ENCODE measurements at places on chromosomes 1 and 21.

- DNase-seq = no peak
Measured at GRCh38 chr1:21320410-21321108, 30.3 kb upstream of the ECE1 start.

GRCh38 chr1:42927274-42927841, 31.3 kb downstream of the SLC2A1 start:
- DNase-seq = no peak

DNA sequence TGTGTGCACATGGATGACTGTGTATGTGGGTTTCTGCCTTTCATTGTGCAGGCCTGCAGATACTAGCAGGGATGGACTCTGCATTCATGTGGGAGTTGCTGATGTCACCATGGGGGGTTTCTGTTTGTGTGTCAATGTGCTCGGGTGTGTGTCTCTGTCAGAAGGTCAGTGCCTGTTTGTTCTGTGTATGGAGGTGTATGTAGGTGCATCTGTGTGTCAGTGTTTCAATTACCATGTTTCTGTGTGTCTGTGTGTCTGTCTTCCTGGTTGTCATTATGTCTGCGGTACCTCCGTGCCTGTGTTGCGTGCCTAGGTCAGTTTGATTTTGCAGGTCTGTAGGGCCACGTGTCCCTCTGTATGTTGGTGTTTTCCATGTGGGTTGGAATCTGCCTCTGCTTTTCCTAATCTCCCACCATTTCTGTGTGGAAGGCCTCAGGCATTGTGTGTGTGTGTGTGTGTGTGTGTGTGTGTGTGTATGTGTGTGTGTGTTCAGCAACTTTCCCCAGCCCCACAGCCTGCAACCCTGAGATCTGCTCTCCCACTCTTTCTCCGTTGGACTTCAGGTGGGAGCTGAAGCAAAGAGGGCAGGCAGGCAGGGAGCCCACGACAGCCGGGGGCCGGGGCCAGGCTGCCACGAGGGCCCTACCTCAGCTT, 36.7 kb upstream of the WASF2 start:
- DNase-seq = no peak

DNA sequence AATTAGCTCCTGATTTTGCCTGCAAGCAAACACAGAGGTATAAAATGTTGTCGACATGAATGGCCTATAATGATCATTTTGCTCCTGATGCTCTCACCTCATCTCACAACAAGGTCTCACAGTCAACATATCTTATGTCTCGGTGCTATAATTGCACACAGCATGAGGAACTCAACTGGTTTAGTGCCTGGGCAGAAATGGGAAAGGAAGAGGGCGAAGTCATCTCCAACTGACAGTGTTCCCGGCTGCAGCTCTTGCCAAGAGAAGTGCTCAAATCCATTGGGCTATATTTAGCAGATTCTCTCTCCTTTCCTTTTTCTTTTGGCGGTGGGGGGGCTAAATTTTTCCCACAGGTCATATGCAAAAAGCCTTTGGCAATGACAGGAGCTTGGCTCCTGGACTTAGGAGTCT, 53.0 kb downstream of the SLC45A1 start:
- no peak for DNase-seq

DNA sequence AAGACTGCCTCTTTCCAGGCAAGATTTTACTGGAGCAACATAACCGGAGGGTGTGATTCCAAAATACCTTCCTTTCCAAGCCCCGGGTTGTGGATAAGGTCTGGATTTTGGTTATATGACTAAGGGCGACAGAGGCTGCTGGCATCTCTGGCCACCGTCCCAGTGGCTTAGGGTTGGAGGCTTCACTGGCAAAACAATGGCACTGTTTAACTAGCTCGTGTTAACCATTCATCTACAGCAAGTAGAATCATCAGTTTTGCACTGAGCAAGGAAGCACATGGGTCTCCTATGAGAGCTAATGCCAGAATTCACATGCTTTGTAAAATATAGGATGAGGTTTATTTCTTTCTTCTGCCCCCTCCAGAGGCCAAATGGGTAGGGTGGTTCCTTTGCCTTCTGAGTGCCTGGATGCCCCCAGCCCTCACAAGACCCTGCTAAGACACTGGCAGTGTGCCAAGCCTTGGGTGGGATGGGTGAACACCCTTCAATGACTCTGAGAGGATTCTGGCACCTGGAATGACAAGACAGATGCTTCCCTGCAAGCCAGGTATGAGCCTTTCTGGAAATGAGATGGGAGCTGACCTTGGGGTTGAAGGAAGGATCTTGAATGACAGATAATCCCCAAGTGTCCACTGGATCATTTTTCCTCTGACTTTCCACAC, 36.8 kb downstream of the DHCR24 start:
- DNase-seq = no peak

DNA sequence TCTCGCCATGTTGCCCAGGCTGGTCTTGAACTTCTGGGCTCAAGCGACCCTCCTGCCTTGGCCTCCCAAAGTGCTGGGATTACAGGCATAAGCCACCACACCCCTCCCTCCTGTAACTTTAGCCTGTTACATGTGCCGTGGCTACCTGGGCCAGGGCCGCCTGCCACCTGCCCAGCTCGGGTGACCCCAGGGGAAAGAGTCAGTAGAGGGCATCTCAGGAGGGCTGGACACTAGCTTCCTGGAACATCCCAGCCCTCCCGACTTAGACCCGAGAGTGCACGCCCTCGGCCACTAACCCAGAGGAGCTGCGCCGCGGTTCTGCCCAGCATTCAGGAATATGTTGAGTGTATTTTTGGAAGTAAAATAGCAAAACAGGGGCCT, 40.4 kb upstream of the TMEM52 start:
- no peak for DNase-seq

DNA sequence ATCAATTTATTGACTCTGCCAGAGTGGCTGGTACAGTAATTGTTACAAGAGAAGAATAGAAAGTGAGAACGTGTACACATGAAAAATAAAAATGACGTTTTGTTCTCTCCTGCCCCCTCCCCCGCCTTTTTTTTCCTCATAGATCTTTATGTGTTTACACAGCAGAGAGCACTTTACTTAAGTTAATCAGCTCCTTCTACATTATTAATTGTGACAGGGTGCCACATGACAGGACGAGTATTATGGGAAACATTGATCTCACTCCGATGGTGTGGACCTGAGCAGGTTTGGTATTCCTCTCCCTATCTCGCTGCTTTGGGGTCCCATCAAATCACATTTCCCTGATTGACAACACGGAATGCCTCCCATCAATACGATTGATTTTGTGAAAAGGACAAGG, 285.7 kb downstream of the TM2D1 start:
- no peak for DNase-seq

DNA sequence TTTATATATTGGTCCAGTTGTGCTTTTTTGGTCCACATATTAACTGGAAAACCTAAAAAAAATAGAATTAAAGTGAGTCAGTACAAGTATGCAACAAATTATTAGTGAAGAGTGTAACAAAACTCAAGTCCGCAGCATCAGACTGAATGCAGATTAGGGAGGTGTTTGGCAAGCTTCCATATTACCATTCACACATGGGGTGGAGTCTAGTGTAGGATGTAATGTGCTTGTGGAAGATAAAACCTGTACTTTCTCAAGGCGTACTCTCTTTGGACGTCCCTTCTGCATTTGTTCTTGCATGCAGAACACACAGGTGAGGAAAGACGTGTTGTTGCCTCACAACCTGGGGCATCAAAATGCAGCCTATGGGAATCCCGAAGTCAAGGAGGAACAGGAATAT, 668.7 kb downstream of the MRPL39 start:
- DNase-seq = no peak

DNA sequence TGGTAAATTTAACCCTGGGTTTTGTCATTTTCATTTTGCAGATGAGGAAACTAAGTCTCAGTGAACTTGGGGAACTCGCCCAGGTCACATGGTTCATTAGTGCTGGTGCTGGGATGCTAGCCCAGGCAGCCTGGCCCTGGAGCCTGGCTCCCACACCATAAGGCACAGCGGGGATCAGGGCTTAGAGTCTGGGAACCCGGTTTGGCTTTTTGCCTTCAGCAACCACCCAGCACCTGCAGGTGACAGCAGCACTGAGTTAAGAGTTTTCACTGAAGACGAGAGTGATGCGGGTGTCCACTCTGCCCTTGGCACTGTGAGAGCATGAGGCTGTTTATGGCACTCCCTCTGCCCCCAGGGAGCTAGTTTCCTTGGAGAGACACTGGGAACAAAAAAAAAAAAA, 18.4 kb upstream of the CD101 start:
- DNase-seq = no peak

GRCh38 chr1:160634543-160635491, 12.0 kb downstream of the SLAMF1 start:
- DNase-seq = no peak

GRCh38 chr1:59915516-59915915, 11.1 kb downstream of the CYP2J2 start:
- no peak for DNase-seq

DNA sequence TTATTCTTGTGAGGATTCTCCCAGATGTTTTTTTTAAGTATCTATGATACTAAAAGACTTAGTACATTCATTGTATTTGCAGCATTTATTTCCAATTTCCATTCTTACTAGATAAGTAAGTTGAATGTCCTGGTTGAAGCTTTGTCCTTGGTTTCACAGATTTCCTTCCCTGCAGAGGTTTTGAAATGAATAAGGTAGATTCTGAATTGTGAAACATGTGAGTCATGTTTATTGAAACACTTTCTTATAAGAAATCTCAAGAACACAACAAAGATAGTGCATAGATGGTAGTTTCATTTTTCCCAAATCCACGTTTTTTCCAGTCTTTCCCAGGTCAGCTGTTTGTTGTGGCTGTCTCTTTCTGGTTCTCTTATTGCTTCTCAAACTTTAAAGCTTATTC, 24.8 kb downstream of the GABPA start:
- no peak for DNase-seq

- DNase-seq = no peak
Measured at GRCh38 chr1:234722904-234723720, 113.1 kb upstream of the IRF2BP2 start.

DNA sequence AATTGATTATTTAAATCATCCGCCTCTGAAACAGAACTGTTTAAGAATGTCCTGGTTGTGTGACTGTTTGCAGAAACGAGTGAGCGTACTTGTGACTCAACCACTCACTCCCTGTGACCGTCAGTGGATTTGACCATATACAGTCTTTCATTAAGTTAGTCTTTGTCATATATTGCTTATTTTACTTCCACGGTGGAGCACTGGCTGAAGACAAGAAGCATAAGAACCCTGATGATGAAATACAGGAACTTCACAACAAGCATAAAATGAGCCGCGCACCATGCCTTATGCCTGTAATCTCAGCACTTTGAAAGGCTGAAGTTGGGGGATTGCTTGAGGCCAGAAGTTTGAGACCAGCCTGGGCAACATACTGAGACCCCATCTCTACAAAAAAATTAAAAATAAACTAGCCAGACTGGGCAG, 194.0 kb downstream of the TOMM20 start:
- DNase-seq = no peak

DNA sequence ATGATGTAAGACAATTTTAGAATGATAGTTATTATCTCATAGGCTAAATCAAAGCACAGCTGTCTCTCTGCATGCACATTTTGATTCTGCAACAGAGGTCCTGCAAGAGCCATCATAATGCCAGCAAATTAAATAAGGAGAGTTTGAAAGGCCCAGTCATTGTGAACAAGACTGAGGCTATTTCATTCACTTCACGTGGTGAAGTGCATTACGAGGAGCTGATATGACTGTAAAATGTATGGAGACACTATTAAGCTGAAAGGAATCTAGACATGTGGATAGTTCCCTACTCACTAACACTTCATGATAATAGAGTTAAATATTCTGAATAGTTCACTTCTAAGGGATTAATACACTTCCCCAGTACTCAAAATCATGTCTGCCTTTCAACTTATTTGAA, 299.0 kb downstream of the SMYD3 start:
- no peak for DNase-seq

Data from GM04503 (cell line).